ENCODE measurements at places on chromosomes 4 and X.

DNA sequence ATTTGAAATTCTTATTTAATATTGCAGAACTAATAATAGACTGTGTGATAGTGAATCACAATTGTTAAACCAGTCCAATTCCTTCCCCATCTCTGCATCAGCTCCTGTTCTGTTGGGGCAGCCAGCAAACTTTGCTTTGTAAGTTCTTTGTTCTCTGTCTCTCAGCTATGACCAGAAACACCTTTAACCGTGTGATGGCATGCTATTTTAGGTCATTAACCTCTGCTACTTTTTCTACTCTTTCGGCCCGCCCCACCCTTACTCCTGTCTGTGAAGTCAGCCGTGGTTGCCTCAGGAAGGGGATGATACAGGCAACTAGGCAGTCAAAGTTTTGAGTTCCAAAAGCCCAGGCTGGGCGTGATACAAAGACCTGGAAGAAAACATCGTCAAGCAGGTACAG, 51.3 kb upstream of the EGFL6 start:
- no peak for DNase-seq

DNA sequence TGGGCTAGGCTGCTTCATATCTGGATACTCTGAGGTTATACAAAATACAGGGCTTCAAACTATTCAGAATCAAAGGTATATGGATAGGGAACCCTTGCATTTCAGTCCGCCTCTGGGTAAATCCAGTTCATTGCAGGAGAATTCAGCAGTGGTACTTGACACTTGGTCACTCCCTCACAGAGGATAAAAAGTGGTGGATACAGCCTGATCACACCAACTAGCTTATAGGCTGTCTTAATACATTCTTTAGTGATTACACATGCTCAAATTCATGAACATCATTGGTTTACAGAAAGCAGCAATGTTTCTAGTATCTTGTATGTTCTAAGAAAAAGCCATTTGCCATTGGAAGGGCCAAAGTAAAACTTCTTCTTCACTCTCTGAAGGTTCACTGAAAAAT, 104.8 kb upstream of the PDE5A start:
- no peak for DNase-seq

DNA sequence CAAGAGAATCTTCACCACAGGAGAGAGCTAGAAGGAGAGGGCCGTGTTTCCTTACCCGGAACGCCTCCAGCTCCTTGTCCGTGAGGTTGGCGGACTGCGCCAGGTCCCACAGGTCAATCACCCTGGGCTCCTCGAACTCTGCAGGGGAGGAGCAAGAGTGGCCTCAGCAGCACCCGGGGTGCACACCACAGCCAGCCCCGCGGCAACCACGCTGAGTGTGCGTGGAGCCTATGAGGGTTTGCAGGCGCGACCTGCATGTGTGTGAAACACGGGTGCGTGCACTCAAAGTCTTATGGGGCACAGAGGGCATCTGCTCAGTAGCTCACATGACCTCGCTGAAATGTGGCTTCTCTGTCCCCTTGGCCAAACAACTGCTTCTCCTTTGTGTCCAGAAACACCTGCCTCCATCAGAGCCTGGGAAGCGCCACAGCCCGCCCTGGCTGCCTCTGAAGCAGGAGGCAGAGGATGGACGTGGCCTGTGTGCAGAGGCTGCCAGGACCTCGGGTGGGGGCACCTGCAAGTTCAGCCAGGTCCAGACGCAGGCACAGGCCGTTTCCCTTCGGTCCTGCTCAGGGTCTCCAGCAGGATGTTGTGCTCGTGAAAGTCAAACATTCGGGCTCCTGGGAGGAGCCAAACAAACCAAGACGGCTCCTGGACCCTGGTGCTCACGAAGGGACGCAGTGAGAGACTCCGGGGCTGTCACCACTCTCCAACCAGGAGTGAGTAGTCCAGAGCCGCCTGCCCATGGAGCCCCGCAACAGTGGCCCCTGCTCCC, 16.0 kb downstream of the LRPAP1 start:
- DNase-seq: no peak

- DNase-seq: no peak
Observed at GRCh38 chr4:14926368-14926767, 75.9 kb upstream of the CPEB2 start.

DNA sequence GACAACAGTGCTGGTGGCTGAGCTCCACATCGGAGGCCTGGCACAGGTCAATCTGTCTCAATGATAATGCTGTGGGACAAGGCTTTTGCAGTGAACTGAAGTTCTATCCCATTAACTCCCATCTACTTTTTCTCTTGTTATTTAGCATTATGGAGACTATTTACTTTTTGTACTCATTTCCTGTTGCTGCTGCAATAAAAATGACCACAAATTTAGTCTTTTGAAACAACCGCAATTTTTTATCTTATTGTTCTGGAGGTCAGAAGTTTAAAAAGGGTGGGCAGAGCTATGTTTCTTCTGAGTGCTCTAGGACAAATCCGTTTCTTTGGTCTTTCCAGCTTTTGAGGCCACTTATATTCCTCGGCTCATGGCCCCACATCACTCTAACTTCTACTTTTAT, 111.0 kb upstream of the PITX2 start:
- no peak for DNase-seq

- DNase-seq: no peak
Observed at GRCh38 chr4:4763822-4764557, 95.5 kb upstream of the MSX1 start.
